ENCODE measurements at places on chromosomes 2 and 18.

- DNase-seq = no peak
These were observed 187.4 kb downstream of the CCDC102B start for GRCh38 chr18:68985172-68985820.

DNA sequence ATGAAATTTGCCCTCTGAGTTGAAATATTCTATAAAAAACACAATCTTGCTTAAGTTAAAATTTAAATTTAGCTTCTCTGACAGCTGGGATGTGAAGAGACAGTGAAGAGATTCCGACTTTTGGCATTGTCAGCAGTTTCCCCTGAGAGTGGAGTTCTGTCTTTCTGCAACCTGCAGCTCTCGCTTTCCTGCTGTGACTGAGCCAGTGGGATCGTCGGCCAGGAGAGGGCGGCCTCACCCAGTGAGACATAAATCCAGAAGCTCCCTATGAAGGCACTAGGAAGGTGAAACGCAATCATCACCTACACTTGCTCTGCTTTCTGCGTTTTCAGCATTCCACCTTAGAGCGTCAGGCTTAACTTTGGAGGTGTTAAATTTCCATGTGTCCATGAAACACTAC lies 75.4 kb upstream of the HNMT start:
- peak; percentile 12 for DNase-seq

DNA sequence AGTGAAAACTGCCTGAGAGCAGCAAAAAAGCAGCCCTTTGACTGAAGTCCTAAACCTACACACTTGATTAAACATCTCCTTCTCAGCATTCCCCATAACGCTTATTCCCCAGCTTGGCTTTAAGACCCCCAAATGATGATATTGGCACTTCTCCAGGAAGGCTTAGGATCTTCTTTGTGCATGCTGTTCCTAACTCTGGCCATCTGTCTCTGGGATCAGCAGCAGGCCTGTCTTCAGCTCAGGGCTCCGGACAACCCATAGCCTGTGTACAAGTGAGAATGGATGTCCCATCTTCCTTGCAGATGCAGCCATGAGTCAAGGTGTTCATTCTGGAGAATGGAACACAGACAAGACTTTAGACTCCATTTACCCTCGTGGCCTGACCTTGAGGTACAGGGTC lies 81.6 kb upstream of the TMEM17 start:
- DNase-seq = no peak

DNA sequence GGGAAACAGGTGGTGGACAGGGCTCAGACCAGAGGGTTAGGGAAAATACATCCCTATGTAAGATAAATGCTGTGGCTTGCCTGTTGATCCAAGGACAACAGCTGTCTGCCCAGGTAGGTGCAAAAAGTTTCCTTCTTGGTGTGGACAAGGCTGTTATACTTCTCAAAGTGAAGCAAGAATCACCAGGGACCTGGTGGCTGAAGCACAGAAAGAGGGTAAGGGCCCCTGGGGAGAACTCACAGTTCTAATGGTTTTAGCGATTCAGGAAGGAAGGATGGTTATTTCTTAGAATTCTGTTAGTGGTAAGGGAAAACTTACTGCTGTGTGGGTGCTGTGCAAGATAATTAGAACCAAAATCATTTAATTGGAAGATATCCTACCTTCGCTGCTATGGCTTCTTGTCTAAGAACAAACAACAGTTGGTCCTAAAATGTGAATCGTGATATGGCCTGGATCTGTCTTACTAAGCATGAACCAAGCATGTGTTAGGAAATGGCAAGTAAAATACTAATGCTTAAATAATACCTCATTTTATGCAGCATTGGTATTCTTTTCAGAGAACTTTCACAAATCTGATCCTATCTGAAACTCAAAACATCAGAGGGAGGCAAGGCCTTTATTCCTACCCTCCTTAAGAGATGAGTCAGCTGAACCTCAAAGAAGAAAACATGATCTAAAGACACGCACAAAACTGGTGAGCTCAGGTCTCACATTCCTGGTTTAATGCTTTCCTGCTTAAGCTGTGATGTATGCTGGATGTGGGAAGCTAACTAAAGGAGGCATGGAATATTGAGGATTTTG lies 159.2 kb upstream of the THUMPD2 start:
- no peak for DNase-seq

DNA sequence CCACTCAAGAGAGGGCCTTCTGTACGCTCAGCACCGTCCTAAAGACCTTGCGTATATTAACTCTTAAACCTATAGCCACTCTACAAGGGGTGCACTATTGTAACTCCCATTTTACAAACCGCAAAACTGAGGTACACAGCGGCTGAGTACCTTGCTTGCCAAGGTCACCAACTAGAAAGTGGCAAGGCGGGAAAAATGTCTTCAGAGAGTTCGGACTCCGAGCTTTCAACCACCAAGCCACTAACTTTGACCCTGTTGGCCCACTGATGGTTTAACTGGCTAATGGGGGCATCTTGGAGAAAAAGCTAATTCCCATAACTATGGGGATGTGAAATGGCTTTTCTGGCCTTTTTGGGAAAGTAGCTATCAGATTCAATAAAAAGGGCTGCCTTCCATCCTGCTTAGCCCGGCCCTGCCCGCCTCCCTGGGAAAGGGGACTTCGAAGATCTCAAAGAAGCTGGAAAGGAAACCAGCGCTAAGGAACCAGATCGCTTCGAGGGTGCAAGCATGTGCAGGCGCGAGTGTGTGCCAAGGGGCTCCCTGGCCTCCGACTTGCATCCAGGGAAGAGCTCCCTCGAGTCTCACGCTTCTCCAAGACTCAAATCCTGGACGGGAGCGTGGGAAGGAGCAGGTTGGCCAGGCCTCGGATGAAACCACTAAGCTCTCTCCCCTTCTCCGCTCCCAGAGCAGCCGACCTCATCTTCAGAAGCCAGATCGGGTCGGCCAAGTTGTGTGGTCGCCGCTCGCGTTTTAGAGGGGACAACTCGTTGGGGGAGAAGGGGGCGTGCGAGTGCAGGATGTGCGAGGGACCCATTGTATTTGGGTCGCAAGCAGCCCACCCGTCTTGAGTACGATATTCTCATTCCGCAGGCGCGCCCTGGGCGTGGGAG lies 2.2 kb upstream of the SP5 start:
- peak; percentile 4 for DNase-seq

DNA sequence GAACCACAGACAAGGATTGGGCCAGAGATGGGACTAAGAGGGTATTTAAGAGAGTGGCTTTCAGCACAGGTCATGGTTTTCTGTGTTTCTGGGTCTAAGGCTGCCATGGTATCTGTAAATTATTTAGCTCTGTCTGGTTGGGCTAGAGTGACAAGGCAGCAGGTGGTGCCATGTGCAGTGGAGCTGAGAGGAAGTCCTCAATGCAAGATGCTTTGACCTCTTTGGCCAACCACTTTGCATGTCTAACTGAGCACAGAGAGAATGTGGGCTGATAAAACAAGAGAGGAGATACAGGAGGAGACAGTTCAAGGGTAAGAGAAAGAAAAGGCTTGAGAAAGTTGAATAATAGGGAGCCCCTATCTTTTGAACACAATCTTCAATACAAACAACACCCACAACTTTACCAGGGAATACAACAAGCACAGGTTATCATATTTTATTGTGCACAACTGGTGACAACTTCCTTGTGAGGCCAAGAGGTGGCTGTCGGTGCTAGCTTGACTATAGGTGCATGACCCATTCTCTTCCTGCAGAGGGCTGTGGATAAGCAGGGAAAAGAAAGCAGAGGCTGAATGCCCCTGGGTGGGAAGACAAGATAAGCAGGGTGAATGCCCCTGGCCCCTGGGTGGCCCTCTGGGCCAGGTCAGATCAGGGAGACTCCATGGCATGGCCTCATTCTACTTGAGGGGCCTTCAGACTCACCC lies 12.3 kb downstream of the FLACC1 start:
- DNase-seq = no peak

- no peak for DNase-seq
These were observed 310.8 kb downstream of the PIEZO2 start for GRCh38 chr18:10838553-10838952.

DNA sequence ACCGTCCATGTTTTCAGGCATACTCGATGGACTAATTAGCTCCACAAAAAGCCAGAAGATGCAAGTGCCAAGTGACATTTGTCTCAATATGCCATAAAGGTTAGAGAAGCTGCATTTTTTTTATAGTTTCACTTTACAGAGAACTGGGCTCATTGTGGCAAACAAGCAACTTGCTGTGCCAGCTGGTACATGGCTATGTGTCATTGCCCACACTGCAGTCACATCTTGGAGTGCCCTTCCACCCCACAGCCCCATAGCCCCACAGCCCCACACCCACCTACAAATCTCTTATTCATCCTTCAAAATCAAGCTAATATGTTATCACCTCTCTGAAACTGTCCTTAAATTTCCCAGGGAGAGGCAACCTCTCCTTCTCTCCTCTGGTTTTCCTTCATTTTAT lies 451.9 kb downstream of the ARHGAP15 start:
- no peak for DNase-seq

DNA sequence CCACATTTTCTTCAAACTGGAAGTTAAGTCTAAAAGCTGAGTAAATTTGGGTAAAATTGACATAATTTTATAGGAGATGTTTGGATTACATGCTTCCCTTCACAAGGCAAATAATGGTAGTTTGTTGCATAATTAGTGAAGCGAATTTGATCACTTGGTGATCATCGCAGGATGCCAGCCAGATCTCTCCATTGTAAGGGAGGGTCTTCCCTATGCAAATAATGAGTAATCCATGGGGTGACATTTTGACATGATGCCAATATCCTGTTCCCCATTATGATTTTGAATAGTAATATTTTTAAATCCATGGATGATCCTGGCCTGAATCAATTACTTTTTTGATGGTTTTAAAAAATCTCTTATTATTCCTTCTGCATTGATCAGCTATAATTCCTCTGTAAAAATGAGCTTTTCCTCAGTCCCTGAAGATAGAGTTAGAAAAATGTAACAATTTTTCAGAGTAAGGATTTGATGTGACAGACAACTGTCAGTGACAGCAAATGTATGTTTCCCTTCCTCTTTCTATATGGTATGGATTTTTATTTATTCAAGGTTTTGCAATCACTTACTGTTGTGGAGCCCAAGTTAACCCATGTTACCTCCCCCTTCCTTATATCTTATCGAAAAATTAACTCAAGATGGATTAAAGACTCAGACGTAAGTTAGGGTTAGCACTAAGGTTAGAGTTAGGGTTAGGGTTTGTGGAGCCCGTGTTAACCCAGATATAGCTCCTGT lies 21.4 kb downstream of the CCL20 start:
- DNase-seq = no peak

DNA sequence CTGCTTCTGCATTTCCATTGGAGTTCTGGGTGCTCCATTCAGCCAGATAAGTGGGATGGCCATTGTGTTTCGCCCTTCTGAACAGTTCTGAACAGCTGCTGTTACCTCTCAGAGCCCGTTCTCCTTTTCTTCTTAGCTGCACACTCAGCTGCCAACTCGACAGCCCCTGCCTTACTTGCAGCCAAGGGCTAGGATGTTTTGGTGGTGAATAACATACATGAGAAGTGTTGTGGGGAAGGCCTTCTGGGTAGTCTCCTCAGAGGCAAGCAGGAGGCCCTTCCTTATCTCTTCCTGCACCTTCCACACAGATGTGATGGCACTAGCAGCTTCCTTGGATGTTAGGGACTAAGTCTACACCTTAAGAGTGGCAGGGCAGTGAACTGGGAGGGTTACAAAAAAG lies 138.4 kb upstream of the NOSTRIN start:
- DNase-seq = no peak

GRCh38 chr2:43129676-43130547 lies 96.5 kb downstream of the ZFP36L2 start:
- no peak for DNase-seq

- DNase-seq = no peak
These were observed 441.3 kb upstream of the CDH20 start for GRCh38 chr18:60891936-60892335.

GRCh38 chr2:48568547-48568946 lies 38.6 kb downstream of the STON1 start:
- no peak for DNase-seq

DNA sequence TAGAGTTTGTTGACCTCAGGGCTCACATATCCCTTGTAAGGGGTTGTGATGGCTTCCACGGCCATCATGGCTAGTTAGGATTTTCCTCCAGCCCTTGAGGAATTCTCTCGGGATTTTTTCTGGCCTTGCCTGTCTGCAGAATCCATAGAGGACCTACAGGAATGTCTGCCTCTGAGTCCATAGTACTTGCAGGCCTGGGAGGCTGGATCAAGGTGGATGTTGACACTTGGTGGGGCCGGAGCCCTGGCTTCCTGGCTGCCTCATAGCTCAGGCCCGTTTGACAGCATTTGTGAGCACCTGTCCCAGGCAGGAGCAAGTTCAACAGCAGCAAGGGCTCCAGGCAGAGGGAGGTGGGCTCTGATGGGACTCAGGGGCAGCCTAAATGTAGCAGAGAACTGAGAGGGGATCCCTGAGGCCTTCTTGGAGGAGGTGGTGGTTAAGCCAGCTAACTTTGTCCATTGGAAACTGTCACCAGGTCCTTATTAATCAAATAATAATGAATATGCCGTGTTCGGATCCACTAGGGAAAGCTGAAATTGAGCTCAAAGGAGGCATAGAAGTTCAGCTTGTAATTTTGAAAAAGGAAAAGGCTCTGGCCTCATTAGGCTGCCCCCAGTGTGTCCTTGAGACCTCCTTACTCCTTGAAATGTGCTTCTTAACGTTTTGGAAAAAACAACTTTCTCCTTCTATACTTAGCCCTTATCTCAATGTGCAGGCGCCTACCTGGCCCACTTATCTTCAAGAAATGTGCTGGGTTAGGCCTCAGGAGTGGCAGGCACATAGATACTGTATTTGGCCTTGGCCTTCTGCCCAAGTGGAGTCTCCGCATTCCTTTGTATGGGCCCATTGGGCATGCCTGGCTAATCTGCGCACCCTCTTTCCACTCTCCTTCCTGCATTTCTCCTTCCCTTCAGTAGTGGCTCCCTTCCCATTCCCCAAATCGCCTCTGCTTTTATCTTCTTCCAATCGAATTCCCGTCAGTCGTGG lies 66.9 kb downstream of the HPCAL1 start:
- DNase-seq = no peak

DNA sequence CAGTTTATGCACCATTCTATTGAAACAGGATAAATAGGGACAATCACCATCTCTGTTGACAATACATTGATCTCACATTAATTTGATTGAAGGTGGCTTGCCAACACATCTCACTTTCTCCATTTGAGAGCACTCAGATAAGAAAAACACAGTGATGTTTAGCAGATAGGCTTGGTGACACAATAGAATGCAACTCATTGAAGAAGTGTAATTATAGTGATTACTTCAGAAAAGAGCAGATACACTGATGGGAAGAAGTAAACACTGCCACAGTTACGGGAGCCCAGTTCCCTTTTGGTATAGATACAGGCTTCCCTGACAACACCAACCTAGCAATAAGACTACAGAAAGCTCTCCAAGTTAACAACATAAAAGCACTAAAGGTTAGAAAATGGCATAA lies 89.1 kb downstream of the FIGN start:
- DNase-seq = no peak

GRCh38 chr2:10773821-10774341 lies 38.7 kb downstream of the PDIA6 start:
- DNase-seq = no peak

DNA sequence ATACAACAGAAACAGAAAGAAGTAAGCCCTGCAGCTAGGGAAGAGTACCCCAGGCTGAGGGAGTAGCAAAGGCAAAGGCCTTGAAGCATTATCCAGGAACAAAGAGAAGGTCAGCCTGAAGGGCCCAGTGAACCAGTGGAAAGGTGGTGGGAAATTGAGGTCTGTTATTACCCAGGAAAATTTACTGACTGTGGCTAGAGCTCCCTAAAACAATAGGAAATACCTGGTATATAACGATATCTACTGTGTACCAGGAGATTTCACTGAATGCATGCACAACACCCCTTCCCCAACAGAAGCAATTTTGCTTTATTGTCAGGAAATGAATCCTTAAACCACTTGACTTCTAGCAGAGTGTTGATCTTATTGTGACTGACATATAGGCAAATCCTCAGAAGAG lies 365.3 kb downstream of the ERBB4 start:
- no peak for DNase-seq

Data from muscle of leg (tissue), 16 donors.